Uterus (tissue), 4 donors: ENCODE measurements at places on chromosomes 6 and 20.
A peak's percentile ranks its signal among the peaks of the same experiment; 100 is the strongest.

DNA sequence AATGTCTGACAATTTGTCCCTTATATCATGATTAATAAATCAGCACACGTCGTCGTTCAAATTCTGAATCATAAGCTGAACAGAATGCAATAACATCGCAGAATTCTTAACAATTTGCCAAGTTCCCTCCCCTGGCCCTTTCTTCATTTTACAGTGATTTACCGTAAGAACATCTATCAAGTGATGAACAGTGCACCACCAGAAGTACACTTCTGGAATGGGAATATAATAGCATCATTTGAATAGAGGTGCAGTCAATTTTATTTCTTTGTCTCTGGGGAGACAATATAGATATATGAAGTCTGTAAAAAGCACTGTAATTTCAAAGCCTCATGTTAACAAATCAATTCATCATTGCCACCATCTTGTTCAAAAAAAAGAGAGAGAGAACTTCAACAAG lies 145.1 kb upstream of the SMLR1 start:
- DNase-seq: no peak

DNA sequence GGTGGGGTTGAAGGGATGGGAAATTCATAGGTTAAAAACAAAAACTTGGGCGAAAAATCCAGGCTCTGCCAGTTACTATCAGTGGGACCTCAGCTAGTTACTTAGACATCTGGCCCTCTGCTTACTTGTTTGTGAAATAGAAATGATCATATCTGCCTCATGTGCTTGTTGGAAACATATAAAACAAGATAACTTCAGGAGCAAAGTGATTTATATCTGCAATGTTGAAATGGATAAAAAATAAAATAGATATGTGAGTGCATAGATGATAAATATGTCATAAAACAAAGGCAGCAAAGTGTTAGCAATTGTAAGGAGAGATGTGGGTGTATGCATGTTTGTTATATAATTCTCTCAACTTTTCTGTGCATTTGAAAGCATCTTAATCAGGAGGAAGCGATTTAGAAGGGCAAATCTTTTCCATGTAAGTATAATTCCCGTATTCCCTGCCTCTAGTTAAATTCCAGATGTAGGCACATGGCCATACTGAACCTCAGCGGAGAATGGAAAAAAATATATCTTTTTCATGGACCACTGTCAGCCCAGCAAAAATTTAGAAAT lies 579.0 kb upstream of the FLRT3 start:
- no peak for DNase-seq

DNA sequence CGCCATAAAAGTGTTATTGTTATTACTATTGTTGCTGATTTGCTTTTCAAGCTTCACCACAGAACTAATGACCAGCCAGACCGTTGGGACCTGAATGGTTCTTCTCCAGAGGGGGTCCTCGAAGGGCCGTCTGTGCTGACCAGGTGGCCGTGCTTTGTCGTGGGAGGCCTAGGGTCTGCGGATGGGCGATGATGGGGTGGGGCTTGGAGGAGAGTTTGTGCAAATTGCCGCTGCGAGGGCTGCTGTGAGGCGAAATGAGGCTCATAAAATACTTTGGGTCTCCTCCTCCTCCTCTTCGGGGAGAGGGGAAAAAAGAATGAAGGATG lies 6.0 kb upstream of the ZBTB22 start:
- DNase-seq: no peak

- DNase-seq: no peak
Observed at GRCh38 chr6:33755070-33755869, 8.6 kb upstream of the IP6K3 start.

GRCh38 chr20:9807136-9807535 lies 31.7 kb downstream of the PAK5 start:
- no peak for DNase-seq

DNA sequence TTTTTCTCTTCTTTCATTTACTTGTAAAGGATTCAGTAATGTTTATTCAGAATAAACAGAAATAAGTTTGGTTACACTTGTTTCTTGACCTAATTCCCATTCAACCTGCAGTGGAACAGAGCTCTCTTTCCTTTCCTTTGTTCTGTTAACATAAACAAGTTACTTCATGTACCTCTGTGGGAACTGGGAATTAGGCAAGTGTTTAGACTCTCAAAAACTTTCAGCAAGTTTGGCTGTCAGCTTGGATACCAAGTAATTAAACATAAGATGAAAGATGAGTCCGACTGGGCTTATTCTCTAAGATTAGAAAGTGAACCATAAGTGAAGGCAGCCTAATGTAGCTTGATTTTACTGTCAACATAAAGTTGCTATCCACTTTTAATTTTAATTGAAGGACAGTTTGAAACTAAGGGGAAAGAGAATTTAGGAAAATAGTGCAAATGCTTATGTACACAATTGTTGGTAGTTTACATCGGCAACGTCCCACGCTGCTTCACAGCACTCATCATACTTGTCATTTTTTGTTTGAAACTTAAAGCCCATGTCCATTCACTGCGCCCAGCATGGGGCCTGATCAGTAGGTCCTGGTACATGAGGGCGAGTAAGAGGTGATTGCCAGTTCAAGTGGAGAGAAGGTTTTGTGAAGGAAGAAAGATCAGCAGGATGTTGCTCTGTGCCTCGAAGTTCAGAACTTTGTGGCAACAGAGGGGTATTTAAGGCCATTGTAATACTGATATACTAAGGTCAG lies 113.0 kb downstream of the PLEKHG1 start:
- no peak for DNase-seq

DNA sequence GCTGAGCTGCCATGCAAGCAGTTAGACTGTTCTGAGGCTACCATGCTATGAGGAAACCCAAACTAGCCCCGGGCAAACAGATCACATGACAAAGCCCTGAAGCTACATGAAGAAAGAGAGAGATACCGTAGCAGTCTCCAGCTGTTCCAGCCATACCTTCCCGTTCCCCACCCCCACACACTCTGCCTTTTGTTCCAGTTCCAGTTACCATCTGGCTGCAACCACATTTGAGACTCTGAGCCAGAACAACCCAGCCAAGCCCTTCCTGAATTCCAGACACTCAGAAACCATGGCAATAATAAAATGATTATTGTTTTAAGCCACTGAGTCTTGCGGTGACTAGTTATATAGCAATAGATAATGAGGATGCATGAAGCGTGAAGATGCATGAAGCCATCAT lies 28.3 kb downstream of the RIN2 start:
- peak; percentile 36 for DNase-seq

DNA sequence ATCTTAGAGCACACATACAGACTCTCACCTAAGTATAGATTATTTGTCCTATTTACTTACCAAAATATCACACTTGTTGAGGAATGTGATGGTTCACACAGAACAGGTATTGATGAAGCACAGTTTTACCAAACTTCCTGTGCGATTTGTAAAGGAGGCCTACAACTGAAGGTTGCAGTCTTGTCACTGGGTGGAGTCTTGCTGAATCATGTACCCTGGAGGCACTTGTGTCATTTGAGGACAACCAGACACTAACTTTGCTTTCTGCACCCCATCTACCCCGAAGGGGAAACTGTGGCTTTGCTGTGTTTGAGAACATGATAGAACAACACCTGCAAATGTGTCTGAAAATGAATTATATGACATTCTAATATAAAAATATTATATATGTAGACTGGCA lies 32.4 kb upstream of the HINT3 start:
- DNase-seq: no peak

DNA sequence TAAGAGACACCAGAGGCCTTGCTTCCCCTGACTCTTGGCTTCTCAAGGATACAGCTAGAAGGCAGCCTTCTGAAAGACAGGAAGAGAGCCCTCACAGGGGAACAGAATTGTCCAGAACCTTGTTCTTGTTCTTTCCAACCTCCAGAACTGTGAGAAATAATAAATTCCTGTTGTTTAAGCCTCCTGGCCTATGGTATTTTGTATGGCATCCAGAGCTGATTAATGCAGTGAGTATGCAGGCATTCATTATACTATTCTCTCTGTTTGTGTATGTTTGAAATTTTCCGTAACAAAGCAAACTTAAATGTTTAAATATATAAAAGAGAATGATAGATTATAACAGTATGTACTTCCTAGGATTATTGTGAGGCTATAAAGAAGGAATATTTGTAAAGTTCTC lies 903.4 kb upstream of the FLRT3 start:
- no peak for DNase-seq

DNA sequence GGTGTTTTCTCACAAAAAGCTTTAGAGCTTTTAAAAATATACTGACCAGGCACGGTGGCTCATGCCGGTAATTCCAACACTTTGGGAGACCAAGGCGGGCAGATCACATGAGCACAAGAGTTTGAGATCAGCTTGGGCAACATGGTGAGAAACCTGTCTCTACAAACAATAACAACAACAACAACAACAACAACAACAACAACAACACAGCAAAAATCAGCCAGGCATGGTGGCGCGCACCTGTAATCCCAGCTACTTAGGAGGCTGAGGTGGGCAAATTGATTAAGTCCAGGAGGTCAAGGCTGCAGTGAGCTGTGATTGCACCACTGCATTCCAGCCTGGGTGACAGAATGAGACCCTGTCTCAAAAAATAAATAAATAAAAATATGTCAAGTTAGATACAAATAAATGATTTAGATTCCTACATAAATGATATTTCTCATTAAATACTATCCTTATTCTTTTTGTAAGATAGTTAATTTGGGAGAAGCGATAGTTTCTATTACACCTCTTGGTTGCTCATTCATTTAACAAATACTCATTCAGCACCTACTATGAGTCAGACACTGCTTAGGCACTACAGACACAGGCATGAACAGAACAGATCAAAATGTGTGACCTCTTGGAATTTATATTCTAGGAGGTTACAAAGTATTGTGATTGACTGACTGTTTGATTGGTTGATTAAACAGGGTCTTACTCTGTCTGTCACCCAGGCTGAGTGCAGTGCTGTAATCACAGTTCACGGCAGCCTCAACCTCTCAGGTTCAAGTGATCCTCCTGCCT lies 83.5 kb upstream of the BEND3 start:
- no peak for DNase-seq

GRCh38 chr6:19160081-19160730 lies 677.0 kb upstream of the ID4 start:
- DNase-seq: no peak

DNA sequence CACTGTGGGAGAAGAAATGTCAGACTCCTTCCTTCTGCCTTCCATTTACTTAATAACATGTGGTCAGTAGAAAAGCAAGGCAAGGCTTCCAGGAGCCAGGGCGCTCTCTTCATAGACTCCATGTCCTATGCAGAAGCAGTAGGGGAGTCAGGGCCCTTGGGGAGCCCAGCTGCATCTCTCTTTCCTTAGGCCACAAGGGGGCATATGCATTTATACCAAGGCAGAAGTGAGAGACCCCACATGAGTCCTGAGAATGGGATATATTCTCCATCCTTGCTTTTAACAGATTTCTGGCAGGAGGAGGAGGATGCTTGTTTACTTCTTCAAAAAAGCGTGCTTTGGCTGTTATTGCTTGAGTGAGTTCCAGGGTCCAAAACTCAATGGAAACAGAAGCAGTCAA lies 198.5 kb downstream of the HIVEP2 start:
- no peak for DNase-seq

- no peak for DNase-seq
Observed at GRCh38 chr6:159455700-159456274, 237.3 kb downstream of the SOD2 start.

DNA sequence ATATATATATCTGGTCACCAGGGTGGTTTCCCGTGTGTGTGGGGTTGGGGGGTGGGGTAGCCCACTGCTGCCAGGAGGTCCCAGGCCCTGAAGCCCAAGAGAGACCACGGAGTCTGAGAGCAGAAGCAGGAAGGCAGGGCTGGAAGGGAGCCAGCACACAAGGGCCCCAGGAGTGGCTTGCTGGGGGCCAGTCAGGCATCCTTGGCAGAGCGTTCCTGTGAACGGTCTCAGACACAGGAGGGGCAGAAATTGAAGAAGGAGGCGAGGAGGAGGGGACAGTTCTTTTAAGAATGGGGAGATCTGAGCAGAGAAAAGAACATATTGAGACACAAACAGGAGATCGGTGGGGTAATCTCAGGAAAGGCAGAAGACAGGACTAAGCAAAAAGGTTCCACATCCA lies 1.9 kb upstream of the EBF4 start:
- no peak for DNase-seq

DNA sequence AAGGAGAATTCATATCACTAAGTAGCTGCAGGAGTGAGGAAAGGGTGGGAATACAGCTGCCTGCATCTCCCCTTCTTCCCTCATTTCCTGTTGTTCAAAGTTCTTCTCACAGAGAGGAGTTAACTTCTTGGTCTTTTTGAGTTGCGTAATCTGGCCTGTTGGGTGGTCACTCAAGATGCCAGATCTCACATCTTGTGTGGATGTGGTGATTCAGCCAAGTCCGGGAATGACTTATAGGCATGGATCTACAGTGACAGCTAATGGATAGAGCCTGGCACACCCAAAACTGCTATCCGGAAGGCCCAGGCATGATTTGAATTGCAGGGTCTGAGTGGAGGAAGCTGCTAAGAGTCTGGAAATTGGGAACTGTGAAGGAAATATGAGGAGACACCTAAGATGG lies 100.2 kb upstream of the SLC35B3 start:
- DNase-seq: no peak

GRCh38 chr20:44394452-44394701 lies 38.9 kb downstream of the HNF4A start:
- no peak for DNase-seq

DNA sequence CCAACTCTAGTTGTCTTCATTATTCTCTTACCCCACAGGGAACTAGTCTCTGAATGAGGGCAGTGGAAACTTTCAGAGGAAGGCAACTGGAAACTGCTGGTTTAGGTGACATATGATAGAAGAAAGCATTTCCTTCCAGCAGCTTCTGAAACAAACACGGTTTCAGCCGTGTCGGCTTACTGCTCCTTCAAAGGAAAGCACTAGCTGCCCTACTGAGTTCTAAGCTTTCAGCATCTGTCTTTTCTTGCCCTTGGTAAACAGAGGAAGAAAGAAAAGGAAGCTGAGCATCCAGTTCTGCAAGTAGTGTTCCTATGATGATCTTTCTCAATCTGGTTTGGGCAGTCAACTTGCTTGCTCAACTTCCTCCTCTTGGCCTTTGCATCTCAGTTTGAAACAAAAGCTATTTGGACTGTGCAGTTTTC lies 117.5 kb upstream of the CEP85L start:
- DNase-seq: no peak

DNA sequence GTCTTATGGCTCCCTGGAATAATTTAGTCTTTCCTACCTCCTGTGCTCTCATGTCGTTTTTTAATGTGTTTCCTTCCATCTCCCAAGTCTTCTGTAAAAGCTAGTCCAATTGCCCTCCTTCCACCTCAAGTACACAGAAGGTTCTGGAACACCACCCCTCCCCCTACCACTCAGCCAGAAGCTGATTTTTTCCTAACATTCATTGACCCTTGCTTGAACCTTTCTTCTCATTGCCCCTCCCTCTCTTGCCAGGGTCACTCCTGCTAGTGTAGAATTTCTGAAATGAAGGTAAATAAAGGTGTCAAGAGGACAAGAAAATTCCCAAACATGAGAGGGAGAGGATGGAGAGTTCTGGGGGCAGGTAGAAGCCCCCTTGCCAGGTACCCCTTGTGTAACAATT lies 38.6 kb downstream of the PLEKHG1 start:
- DNase-seq: no peak
